Omental fat pad (tissue), 4 donors: ENCODE measurements at places on chromosomes 3 and 15. TPM values are rescaled to one million over a fixed set of nuclear protein-coding genes. Genes with fewer than 3 reads are reported as not detected.

The DNAH1 gene
- 24.9 TPM for total RNA-seq

GRCh38 chr3:12875857-12876836, 34.8 kb upstream of the RPL32 start:
- no peak for DNase-seq

- DNase-seq, result no peak
These were observed 43.7 kb upstream of the POLR2M start for GRCh38 chr15:57662802-57663201.

The ATP13A5 gene
- not detected for total RNA-seq

DNA sequence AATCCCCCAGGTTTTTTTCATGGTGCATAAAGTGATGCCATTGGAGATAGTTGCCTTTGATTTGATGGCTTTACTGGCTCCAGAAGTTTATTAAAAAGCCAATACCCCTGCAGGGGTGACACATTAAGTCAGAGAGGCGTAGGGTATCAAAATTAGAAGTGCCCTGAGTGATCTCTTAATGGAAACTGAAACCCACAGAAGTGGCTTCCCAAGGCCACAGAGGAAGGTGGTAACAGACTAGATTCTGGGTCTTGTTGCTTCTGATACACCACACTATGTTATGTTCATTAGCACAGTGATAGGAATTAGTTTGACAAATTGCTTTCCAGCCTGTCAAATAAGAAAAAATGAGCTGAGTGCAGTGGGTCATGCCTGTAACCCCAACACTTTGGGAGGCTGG, 112.3 kb downstream of the IQCH start:
- DNase-seq, result no peak

DNA sequence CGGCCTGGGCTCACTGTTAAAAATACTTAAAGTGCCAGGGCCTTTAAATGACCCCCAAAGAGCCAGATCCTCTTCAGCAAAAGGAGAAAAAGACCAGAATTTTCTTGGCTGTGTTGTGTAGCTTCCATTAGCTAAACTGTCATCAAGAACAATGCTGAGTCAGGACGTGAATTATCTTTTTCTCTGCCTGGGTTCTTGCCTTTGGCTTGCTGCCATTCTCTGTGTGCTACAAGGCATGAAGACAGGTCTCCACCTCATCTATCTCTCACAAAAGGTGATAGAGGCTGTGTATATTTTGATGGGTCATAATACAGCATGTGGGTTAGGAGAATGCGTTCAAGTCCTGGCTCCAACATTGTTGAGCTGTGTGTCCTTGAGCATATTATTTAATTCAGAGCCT, 52.4 kb upstream of the SELENOK start:
- no peak for DNase-seq

GRCh38 chr3:185716436-185717108, 108.3 kb downstream of the IGF2BP2 start:
- DNase-seq, result no peak

The UACA gene
- total RNA-seq, result 36.1 TPM

GRCh38 chr15:59174835-59175831, 31.5 kb upstream of the LDHAL6B start:
- no peak for DNase-seq

- DNase-seq, result no peak
These were observed 165.6 kb downstream of the LPP start for GRCh38 chr3:188319569-188319968.
